ENCODE measurements at places on chromosomes 16 and 17.

- no peak for DNase-seq
These were observed 2.0 kb downstream of the C16orf87 start for GRCh38 chr16:46828943-46829342.

- DNase-seq, result no peak
These were observed 66.9 kb upstream of the ATF7IP2 start for GRCh38 chr16:10318798-10319500.

DNA sequence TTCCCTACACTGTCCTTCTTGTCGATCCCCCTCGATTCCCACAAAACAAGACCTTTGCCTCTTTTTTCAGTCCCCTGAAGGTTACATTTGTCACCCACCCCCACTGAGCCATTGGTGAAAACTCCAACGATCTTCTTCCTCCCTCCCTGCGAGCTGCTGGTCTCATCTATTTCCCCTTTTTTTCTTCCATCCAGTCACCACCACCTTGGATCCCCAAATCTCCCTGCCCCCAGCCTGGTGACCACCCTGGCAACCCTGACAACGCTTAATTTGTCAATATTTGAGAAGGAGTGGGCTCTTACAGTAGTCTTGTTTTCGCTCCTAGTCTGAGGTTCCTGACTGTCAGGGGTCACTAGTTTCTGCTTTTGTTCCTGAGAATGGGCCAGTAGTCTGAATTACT is 62.9 kb downstream of the SMPD3 start:
- DNase-seq, result no peak

DNA sequence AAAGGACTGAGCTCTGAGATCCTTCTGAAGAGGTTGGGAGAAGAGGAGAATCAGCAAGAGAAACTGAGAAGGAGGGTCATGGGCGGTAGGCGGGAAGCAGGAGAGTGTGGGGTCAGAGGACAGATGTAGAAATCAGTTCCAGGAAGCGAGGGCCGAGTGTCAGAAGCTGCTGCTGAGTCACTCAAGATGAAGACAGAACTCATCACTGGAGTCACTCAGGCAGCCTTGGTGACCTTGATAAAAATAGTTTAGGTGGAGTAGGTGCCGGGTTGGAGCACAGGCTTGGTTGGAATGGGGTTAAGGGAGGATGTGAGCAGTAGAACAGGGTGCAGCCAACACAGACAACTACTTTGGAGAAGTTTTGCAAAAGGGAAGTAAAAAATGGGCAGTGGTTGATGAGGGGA is 6.1 kb upstream of the ITGAM start:
- no peak for DNase-seq

GRCh38 chr17:81526662-81527571 is 1.3 kb upstream of the FSCN2 start:
- DNase-seq, result no peak

DNA sequence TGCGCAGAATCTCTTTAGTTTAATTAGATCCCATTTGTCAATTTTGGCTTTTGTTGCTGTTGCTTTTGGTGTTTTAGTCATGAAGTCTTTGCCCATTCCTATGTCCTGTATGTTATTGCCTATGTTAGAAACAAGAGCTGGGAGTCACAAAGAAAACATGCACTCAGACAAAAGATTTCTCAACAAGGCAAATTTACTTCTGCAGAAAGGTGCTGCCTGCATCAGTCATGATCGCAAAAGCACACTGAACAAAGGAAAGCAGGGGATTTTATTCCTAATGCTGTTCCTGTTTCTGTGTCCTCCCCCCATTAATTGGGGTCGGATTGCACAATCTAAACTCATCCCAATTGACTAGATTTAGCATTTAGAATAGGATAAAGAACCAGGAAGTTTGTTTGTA is 55.9 kb downstream of the ATF7IP2 start:
- DNase-seq, result no peak

DNA sequence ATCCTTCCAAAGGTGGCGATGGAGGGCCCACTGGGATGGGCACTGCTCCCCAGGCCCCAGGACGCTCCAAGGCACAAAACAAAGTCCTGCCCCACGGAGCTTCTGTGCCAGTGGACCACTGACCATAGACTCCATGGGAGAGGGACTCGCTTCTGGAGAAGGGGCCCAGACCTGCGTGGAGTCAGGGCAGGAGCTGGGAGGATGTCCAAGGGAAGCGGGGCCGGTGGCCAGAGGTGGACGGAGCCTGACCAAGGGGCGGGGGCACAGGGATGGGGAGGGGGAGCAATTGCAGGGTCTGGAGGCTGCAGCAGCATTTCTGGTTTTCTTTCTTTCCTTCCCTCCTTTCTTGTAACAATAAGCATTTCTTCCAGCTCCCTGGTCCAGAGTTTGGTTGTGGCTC is 14.1 kb downstream of the KCNJ12 start:
- no peak for DNase-seq

GRCh38 chr16:15988268-15989013 is 39.0 kb downstream of the ABCC1 start:
- no peak for DNase-seq

Data from effector memory CD8-positive, alpha-beta T cell (primary cell).